ENCODE measurements at places on chromosomes 5 and 9.

- DNase-seq = no peak
Observed at GRCh38 chr5:41087461-41087860, 16.3 kb upstream of the MROH2B start.

DNA sequence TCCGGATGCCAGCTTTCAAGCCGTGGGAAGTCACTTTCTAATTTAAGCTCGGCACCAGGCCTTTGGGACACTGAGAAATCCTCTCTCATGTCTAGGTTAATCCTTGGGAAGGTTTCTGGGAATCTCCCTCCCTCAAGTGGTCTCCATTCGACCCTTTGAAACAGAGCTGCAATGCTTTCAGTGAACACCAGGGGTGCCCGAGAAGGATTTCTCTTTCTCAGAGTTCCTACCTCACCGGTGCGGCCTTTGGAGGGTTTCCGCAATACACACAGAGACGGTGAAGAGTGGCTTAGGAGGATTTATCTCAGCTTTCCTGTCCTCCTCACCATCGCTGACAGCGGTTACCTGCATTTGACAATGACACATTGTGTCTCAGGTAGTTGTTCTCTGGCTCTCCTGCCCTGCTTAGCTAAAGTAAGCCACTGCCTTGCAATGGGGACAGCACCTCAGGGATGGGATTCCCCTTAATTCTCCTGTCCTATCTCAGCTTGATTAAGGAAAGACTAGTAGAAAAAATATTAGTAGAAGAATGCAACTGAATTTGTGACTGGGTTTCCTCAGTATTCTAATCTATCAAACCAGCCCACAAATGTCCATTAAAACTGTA lies 180.6 kb downstream of the GABRG2 start:
- DNase-seq = no peak

DNA sequence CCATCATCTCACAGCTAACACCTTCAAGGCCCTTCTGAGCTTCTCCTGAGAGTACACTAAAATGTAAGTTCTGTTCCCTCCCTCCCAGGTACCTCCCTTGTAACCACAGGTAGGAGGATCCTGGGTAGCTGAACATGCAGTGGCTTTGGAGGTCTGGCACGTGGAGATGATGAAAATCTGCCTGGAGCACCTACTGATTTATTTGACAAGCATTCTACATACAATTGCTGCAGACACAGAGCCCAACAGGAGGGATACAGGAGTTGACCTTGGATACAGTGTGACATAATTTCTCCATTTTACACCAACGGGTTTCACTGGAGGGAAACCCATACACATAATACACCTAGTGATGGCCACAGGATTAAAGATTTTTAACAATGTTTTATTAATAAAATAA lies 478.7 kb downstream of the SEMA5A start:
- no peak for DNase-seq

DNA sequence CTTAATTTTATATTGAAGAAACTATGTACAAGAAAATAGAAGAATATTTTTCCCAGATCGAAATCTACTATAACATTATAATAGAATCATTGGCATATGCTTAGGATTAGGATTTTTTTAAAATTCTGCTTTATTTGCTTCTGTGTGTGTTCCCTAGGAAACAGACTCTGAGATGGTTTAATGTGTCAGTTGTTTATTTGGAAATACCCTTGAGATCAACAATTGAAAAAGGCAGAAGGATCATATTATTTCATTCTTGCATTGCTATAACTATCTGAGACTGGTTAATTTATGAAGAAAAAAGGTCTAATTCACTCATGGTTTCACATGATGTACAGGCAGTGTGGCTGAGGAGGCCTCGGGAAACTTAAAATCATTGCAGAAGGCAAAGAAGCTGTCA lies 622.6 kb downstream of the PRR16 start:
- DNase-seq = no peak

DNA sequence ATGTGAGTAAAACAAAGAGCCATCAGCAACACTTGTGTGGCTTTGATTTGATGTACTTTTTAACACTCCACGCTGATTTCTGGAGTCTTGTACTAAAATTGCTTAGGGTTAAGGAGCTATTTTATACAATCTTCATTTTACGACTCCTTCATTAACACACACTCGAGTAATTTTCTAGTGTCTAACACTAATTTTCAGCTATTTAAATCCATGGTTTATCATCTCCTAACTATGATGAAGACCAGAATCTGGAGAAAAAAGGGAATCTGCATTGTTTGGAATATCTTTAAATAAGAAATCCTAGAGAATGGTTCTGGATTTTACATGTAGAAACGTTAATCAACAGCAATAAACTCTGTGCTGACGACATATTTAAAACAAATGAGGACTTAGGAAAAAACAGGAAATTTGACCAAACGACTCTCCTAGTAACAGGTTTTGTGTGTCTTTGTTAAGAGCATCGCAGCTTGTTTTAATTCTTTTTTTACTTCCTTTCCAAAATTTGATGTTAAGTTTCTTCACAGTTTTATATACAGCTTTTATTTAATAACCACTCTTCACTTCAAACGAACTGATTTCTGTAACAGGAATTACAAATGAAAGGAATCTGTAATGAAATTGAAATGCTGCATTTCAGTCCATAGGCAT lies 138.5 kb downstream of the AOPEP start:
- DNase-seq = no peak
